ENCODE measurements at places on chromosomes 1 and 21.

DNA sequence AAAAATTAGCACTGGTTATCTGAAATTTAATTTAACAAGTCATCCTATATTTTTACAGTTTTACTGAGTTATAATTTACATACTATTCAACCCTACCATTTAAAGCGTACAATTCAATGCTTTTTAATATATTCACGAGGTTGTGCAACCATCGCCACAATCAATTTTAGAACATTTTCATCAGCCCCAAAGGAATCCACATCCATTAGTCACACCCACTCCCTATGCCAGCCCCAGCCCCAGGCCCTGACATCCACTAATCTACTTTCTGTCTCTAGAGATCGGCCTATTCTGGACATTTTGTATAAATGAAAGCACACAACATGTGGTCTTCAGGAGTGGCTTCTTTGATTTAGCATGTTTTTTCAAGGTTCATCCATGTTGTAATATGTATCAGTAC lies 134.7 kb downstream of the PSMG1 start:
- DNase-seq: no peak

GRCh38 chr1:245645894-245646293 lies 491.1 kb downstream of the KIF26B start:
- no peak for DNase-seq

DNA sequence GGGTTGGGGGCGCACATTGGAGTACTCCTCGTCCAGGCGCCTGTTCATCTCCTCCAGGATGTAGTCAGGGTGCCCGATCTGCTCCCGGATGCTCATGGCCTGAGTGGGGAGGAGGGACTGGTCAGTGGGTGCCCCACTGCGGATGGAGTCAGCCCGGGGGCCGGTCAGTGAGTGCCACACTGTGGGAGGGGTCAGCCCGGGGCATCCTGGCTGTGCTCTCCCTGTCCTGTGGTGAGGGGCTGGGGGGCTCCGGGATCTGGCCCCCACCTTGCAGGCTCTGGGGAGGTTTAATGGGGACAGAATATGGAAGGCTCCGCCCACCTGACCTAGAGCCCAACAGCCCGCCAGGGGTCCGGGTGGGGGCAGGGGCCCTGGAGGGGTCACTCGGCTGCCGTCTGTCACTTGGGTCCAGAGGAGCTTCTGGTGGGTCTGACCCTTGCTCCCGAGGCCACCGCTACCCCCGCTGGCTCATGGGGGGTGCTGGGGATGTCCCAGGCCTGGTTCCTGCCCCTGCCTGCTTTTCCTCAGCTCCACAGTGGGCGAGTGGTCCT lies 8.8 kb downstream of the PRXL2B start:
- no peak for DNase-seq

GRCh38 chr1:21633141-21633755 lies 35.9 kb downstream of the RAP1GAP start:
- DNase-seq: no peak

- no peak for DNase-seq
Measured at GRCh38 chr1:61618193-61618592, 106.7 kb downstream of the TM2D1 start.

DNA sequence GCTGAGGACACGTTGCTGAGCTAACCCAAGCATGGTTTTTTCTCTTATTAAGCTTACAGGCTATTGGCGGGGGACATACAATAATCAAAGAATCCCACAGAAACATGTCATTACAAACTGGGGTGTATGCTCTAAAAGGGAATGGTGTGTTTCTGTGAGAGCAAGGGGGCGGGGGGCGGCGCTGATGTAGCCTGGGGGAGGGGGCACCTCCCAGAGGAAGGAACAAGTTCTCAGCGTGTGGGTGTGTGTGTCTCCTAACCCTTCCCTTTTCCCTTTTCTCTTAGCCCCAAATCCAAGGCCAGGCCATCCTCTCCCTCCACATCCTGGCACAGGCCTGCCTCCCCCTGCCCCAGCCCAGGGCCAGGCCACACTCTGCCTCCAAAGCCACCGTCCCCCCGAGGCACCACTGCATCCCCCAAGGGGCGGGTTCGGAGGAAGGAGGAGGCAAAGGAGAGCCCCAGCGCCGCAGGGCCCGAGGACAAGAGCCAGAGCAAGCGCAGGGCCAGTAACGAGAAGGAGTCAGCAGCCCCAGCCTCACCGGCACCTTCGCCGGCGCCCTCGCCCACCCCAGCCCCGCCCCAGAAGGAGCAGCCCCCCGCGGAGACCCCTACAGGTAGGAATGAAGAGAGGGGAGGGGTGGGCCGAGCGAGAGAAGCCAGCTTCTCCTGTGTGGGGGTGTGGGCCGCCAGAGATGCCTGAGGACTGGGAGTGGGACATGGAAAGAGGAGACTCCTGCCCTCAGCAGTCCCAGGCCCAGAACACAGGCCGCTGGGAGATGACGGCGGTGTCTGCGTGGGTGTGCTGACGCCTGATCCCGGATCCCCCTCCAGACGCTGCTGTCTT lies 21.9 kb downstream of the MAP7D1 start:
- DNase-seq: no peak

DNA sequence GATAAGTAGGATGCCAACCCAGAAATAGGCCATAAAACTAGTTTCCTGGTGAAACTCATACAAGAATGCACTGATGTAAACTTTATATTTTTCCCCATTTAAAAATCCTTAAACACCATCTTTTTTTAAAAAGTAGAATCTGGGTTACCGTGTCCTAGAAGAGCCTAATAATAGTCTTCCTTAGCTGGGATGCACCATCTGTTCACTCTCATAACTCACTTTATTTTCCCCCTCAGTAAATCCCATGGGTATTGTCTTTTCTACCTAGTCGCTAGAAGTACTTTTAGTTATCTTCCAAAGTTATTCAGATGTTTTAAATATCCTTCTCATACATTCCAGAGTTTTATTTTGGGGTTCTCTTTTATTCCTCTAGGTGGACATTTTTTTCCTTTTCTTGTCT lies 250.2 kb downstream of the PLA2G4A start:
- DNase-seq: no peak

DNA sequence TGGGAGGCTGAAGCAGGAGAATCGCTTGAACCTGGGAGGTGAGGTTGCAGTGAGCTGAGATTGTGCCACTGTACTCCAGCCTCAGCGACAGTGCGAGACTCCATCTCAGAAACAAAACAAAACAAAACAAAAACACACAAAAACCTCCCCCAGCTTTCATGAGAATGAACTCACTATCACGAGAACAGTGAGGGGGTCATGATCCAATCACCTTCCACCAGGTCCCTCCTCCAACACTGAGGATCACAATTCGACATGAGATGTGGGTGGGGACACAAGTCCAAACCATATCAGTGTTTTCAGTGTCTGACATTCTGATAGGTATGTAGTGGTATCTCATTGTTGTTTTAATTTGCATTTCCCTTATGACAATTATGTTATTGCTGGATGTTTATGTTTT lies 31.5 kb upstream of the DYRK1A start:
- DNase-seq: no peak

DNA sequence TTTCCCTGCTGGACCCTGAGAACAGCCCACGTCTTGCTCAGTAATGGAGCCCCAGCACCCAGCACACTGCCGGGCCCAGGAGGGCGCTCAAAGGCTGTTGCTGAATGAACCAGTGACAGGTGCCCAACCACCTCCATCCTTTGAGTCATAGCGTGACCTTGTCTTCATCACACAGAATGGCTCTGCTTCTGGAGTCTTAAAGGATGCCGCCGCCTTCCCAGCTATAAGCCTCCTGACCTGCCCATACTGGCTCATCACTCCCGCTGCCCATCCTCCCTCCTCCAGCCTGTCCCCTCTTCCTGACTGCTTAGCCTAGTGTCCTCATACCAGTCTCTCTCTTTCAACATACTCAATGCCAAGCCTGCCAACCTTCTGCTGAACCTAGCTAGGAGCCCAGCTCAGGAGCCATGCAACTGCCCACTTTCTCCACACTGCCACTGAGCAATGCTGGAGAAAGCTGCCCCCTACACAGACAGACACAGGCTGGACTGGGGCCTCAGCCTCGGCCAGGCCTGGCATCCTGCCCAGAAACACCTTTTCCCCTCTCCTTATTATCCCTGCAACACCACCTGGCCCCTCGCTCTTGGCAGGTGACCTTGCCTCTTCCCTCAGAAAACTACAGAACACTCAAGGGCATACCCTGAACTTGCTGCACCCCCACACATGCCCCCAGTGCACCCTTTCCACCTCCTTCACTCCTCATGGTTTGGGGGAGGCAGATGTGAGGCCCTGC lies 14.1 kb downstream of the TTC39A start:
- no peak for DNase-seq

- no peak for DNase-seq
Measured at GRCh38 chr1:201072922-201073321, 39.3 kb downstream of the CACNA1S start.

DNA sequence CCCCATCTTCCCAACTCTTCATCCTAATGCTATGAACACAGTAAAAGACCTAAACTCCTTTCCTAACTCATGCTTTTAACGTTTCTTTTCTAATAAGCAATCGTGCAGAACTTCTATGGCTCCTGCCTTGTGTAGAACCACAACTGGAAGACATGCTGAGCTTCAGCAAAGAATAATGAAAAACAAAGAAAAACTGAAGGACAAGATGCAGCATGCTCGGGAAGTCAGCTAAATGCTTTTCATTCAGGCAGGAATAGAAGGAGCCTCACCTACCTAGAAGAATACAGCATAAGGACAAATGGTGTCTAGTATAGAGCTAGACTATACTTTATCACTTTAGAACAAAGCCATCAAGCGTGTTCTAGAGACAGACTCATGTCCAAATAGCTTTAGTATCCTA lies 45.9 kb downstream of the LUZP1 start:
- DNase-seq: no peak

DNA sequence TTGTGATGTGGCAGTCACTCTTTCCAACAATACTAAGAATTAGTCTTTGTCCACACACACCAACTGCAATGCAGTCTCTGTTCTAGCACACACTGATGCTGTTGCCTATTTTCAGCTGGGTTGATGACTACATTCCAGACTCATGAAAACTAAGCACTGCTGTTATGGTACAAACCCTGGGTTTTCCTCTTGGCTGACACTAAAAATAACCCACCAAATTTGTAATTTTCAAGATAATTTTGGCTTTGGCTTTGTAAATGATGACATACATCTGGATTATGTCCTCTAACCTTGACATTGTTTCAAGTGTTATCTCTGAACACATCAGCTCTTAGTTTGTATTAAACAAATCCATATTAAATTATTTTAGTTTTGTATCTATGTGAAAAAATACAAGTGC lies 444.8 kb downstream of the PTPRC start:
- no peak for DNase-seq

DNA sequence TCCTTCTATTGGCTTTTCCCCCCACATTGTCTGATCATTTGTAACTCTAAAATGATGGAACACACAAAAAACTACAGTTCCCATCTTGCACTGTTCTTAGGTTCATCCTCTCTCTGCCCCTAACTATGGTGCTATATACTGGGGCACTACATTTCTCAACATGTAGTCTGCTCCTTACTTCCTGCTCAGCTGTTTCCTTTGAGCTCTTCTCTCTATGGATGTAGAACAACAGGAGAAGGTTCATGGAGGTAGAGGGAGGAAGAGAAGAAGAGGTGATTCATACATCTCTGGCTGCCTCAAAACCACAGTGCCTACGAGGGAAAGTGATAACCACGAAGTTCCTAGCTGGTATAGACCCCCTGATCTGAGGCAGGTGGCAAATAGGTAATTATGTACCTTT lies 7.0 kb upstream of the C1orf146 start:
- DNase-seq: no peak

GRCh38 chr1:211935448-211935970 lies 99.8 kb downstream of the INTS7 start:
- no peak for DNase-seq

DNA sequence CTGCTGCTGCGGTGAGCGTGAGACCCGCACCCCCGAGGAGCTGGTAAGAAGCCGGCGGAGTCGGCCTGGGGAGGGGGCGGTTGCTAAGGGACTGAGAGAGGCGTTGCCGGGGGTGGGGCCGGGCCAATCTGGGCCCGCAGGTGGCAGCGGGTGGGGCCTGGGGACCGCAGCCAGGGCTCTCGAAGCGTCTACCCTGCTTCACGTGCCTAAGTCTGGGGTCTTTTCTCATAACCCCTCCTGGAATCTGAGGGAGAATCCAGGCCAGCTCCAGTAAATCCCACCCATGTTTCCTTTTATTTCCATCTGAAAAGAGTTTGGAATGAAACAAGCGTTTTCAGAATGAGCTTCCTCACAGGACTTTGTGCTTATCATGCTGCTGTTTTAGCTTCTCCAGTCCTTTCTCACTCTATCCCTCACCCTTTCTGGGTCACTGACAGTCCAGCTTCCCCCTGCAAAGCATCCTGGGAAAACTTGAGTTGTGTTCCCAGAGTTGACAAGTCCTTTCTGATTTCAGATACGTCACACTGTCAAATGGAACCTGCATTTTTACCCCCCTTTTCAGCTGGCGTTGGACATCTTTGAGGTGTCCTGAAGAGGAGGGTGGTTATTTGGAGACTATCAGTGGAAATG lies 431 bp downstream of the CLCN6 start:
- no peak for DNase-seq
